ENCODE measurements at places on chromosomes 7 and 10. TPM values are rescaled to one million over a fixed set of nuclear protein-coding genes. Genes with fewer than 3 reads are reported as not detected.

GRCh38 chr7:135790371-135790977, 41.9 kb upstream of the FAM180A start:
- no peaks in the 10 kb centered on the region for H3K36me3 ChIP-seq
- H3K27me3 ChIP-seq = no peaks in the 10 kb centered on the region
- no peak overlapping the region for H3K4me3 ChIP-seq
- no peak for DNase-seq
- H3K27ac ChIP-seq = no peak overlapping the region
- H3K4me1 ChIP-seq = peaks cover 13% of the 10 kb centered on the region

GRCh38 chr10:102776779-102777456, 33.2 kb downstream of the WBP1L start:
- H3K36me3 ChIP-seq = no peaks in the 10 kb centered on the region
- H3K4me1 ChIP-seq = peaks cover 100% of the 10 kb centered on the region
- peak; percentile 84 for DNase-seq
- no peaks in the 10 kb centered on the region for H3K27me3 ChIP-seq
- peak overlapping the region; percentile 74 for H3K4me3 ChIP-seq
- H3K27ac ChIP-seq = peak overlapping the region; percentile 99

- no peak overlapping the region for H3K4me3 ChIP-seq
- no peak overlapping the region for H3K27ac ChIP-seq
- H3K27me3 ChIP-seq = no peaks in the 10 kb centered on the region
- H3K36me3 ChIP-seq = no peaks in the 10 kb centered on the region
Observed at GRCh38 chr10:3533296-3533695, 251.7 kb downstream of the KLF6 start.

DNA sequence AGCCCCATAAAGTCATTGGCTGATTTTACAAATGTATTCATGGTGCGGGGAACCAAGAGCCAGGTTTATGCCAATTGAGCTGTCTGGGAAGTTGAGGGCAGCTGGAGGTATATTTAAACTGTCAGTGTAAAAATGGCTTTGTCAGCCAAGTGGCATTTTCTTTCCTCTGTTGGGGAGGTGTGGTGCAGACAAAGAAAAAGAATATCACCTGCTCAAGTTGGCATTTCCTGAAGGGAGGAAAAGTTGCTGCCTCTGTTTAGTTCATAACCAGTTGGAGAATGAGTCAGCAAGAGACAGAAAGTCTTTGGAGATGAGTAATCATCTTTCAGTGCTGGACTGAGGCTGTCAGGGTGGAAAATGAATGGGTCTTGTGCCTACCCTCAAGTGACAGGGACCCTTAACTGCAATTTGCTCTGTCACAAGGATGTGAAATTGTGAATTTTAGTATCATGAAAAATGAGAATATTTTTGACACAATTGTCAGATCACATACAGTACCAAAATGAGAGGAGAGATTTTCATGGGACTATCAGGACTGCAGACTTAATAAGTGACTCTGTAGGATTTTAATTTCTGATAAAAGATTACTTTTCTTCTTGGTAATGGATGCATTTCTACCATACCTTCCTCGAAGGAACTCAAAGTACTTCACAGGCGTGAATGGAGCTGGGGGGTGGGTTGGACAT, 137.3 kb downstream of the ANLN start:
- H3K36me3 ChIP-seq = no peaks in the 10 kb centered on the region
- no peak overlapping the region for H3K27ac ChIP-seq
- peaks cover 31% of the 10 kb centered on the region for H3K27me3 ChIP-seq
- no peak for DNase-seq
- no peaks in the 10 kb centered on the region for H3K4me1 ChIP-seq

- no peak overlapping the region for H3K4me3 ChIP-seq
- no peaks in the 10 kb centered on the region for H3K27me3 ChIP-seq
- no peak for DNase-seq
- H3K27ac ChIP-seq = peak overlapping the region; percentile 76
- peaks cover 92% of the 10 kb centered on the region for H3K4me1 ChIP-seq
Observed at GRCh38 chr10:34705563-34705962, 109.5 kb downstream of the PARD3 start.

- H3K27me3 ChIP-seq = no peaks in the 10 kb centered on the region
- no peak overlapping the region for H3K4me3 ChIP-seq
- no peaks in the 10 kb centered on the region for H3K36me3 ChIP-seq
- no peak overlapping the region for H3K27ac ChIP-seq
- DNase-seq = no peak
Observed at GRCh38 chr10:7608001-7608400, 58.8 kb downstream of the ITIH5 start.

- no peaks in the 10 kb centered on the region for H3K27me3 ChIP-seq
- DNase-seq = no peak
- H3K36me3 ChIP-seq = peaks cover 10% of the 10 kb centered on the region
- no peak overlapping the region for H3K27ac ChIP-seq
- H3K4me1 ChIP-seq = peaks cover 7% of the 10 kb centered on the region
Observed at GRCh38 chr7:55426676-55427075, 61.5 kb downstream of the LANCL2 start.

GRCh38 chr7:95718577-95719410, 53.6 kb upstream of the DYNC1I1 start:
- H3K4me1 ChIP-seq = peaks cover 16% of the 10 kb centered on the region
- no peaks in the 10 kb centered on the region for H3K27me3 ChIP-seq
- no peak overlapping the region for H3K27ac ChIP-seq
- no peak for DNase-seq
- no peak overlapping the region for H3K4me3 ChIP-seq

DNA sequence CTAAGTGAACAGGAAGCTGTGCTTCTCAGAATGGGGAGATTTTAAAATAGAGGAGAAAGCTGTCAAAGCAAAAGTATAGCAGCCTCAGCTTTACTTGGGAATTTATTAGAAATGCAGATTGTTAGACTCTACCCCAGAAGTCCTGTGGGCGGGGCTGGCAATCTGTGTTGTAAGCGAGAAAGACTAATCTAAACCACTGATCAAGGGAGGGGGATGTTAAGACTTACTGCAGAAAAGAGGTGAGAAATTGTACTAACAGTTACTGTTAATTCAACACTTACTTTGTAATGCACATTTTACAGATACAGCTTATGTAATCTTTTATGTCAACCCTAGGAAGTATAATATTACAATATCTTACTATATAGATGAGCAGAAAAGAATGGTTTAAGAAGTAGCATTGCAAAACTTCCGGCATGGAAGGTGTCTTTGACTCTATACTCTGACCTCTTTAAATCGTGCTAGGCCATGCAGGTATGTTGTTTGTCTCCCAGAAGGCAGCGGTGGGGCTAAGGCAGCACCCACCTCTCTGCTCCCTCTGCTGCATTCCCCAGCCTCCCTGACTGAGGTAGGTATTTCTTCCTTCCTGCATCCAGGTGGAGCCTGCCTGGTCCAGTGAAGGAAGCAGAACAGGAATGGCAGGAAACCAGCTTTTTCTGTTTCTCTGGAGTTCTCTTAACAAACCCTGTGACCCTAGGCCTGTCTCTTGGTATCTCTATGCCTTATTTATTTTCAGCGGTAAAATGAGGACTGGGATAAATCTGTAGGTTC, 462.2 kb downstream of the AUTS2 start:
- no peak overlapping the region for H3K27ac ChIP-seq
- no peak for DNase-seq
- H3K4me1 ChIP-seq = peaks cover 7% of the 10 kb centered on the region
- H3K4me3 ChIP-seq = no peak overlapping the region
- no peaks in the 10 kb centered on the region for H3K36me3 ChIP-seq

MRLN gene
- total RNA-seq = not detected

- no peak overlapping the region for H3K27ac ChIP-seq
- H3K27me3 ChIP-seq = peaks cover 8% of the 10 kb centered on the region
- no peak for DNase-seq
- no peaks in the 10 kb centered on the region for H3K36me3 ChIP-seq
- H3K4me3 ChIP-seq = no peak overlapping the region
Observed at GRCh38 chr7:19749658-19750057, 23.8 kb downstream of the TMEM196 start.

DNA sequence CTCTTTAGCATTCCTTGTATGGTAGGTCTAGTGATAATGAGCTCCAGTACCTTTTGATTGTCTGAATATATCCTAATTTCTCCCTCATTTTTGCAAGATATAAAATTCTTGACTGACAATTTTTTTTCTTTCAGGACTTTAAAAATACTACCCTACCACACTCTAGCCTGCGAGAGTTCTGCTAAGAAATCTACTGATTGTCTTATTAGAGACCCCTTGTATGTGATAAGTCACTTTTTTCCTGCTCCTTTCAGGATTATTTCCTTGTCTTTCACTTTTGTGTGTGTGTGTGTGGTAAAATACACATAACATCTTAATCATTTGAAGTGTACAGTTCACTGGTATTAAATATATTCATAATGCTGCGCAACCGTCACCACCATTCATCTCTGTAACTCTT, 68.7 kb upstream of the PPP1R9A start:
- no peaks in the 10 kb centered on the region for H3K36me3 ChIP-seq
- H3K4me3 ChIP-seq = no peak overlapping the region
- no peaks in the 10 kb centered on the region for H3K4me1 ChIP-seq
- H3K27me3 ChIP-seq = no peaks in the 10 kb centered on the region
- no peak overlapping the region for H3K27ac ChIP-seq

- peaks cover 43% of the 10 kb centered on the region for H3K4me1 ChIP-seq
- no peak overlapping the region for H3K4me3 ChIP-seq
- H3K27ac ChIP-seq = no peak overlapping the region
- no peaks in the 10 kb centered on the region for H3K36me3 ChIP-seq
- no peak for DNase-seq
- no peaks in the 10 kb centered on the region for H3K27me3 ChIP-seq
Observed at GRCh38 chr7:101976411-101976810, 159.0 kb downstream of the CUX1 start.

GRCh38 chr7:105896407-105896911, 20.1 kb upstream of the ATXN7L1 start:
- H3K4me1 ChIP-seq = no peaks in the 10 kb centered on the region
- DNase-seq = no peak
- no peak overlapping the region for H3K27ac ChIP-seq
- H3K4me3 ChIP-seq = no peak overlapping the region
- H3K27me3 ChIP-seq = no peaks in the 10 kb centered on the region

GIMAP1 gene
- total RNA-seq = 5.9 TPM

- H3K27ac ChIP-seq = no peak overlapping the region
- peaks cover 5% of the 10 kb centered on the region for H3K4me1 ChIP-seq
- H3K4me3 ChIP-seq = no peak overlapping the region
- no peaks in the 10 kb centered on the region for H3K27me3 ChIP-seq
- DNase-seq = no peak
Observed at GRCh38 chr10:73209705-73210104, 37.4 kb downstream of the DNAJC9 start.

GRCh38 chr7:30019387-30019786, 7.1 kb downstream of the FKBP14 start:
- peaks cover 29% of the 10 kb centered on the region for H3K36me3 ChIP-seq
- DNase-seq = no peak
- no peaks in the 10 kb centered on the region for H3K27me3 ChIP-seq

OR2A7 gene
- total RNA-seq = 0.16 TPM

Measured in left ventricle myocardium inferior (tissue), 1 donor.